AG10803 (cell line): ENCODE measurements at places on chromosomes 7 and 10.

DNA sequence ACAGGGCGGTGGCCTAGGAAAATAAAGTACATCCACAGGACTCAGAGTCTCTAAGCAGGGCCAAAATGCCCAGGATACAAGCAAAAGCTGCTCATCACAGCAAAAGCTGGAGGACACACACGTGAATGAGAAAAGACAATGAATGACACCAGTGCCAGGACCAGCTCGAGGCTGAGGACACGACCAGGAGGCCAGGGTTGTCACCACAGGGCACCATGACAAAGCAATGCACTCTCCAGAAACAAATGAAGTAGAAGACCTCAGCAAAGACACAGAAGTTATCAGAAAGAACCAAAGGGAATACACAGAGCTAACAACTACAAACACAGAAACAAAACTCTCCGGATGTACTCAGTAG is 92.1 kb downstream of the FOXL3 start:
- DNase-seq: no peak

DNA sequence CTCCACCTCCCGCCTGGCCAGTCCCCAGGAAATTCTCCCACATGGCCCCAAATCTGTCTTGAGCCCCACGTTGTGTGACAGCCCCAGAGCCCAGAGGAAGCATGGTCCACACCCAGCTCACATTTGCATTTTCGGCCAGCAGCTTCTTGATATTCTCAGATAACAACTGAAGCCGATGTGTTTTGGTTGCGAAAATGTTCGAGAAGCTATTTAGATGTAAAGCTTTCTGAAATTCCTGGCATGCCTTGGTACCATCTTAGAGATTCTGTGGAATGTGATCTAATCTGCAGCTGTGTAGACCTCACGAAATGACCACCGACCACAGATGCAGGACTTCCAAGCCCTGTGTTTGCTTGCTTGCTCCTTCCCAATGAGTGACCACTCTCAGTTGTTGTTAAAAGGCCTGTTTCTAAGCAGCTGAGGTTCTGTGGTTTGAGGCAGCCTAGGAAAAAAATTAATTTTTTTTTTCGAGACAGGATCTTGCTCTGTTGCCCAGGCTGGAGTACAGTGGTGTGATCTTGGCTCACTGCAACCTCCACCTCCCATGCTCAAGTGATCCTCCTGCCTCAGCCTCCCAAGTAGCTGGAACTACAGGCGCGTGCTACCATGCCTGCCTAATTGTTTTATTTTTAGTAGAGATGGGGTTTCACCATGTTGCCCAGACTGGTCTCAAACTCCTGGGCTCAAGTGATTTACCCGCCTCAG is 8.8 kb downstream of the SLC4A2 start:
- peak; percentile 80 for DNase-seq

DNA sequence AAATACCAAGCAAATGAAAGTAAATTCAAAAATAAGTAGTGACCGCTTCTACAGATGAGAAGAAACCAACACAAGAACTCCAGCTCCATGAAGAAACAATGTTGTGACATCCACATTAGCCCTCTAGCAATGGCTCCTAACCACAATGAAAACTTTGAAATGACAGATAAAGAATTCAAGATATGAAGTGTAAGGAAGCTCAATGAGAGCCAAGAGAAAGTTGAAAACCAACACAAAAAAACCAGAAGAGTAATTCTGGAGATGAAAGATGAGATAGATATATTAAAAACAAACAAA is 68.2 kb upstream of the DDC start:
- no peak for DNase-seq

GRCh38 chr10:63666836-63667383 is 145.7 kb downstream of the REEP3 start:
- DNase-seq: peak; percentile 97

DNA sequence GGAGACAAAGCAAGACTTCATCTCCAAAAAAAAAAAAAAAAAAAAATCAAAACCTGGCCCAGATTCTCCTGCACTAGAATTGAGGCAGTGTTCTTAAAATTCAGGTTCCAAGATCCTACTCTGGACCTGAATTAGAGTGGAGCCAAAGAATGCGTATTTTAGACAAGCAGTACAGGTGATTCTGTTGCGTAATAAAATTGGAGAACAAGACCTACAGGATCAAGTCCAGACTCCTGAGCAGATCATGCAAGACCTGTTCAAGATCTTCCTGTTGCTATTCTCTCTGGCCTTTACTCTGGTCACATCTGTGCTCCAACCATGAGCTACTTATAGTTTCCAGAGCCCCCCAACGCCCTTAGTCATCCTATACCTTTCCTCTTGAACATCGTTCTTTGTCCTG is 51.5 kb upstream of the RSBN1L start:
- no peak for DNase-seq
